ENCODE measurements at places on chromosomes 1 and 21. TPM values are rescaled to one million over a fixed set of nuclear protein-coding genes. Genes with fewer than 3 reads are reported as not detected.

The S1PR1 gene
- 22.0 TPM for polyA plus RNA-seq

The MCM3AP gene
- polyA plus RNA-seq: 105 TPM

The PTBP2 gene
- 53.3 TPM for polyA plus RNA-seq

The PPP2R5A gene
- 29.4 TPM for polyA plus RNA-seq

The TRIM67 gene
- 0.11 TPM for polyA plus RNA-seq

The MMP23B gene
- polyA plus RNA-seq: 22.6 TPM

The NR5A2 gene
- polyA plus RNA-seq: 2.4 TPM

The S100A10 gene
- 215 TPM for polyA plus RNA-seq

The ZFP69 gene
- polyA plus RNA-seq: 10.4 TPM

The PAX7 gene
- polyA plus RNA-seq: 0.04 TPM

The CA14 gene
- 6.6 TPM for polyA plus RNA-seq

The CDC42BPA gene
- polyA plus RNA-seq: 40.0 TPM

The SPATA46 gene
- 5.0 TPM for polyA plus RNA-seq

The F3 gene
- polyA plus RNA-seq: 41.2 TPM

The TFF2 gene
- polyA plus RNA-seq: not detected

The LCE3E gene
- not detected for polyA plus RNA-seq

The TMCC2 gene
- polyA plus RNA-seq: 10.3 TPM

The OR2T29 gene
- not detected for polyA plus RNA-seq

The HTR6 gene
- 2.4 TPM for polyA plus RNA-seq

The LYST gene
- polyA plus RNA-seq: 10.2 TPM

The S100B gene
- polyA plus RNA-seq: 3.5 TPM

The DNM3 gene
- polyA plus RNA-seq: 6.3 TPM

The CYP4B1 gene
- 3.1 TPM for polyA plus RNA-seq

The ALPL gene
- 45.9 TPM for polyA plus RNA-seq

The ATP6V1G3 gene
- polyA plus RNA-seq: 8.4 TPM

The RHBG gene
- polyA plus RNA-seq: 26.0 TPM

The DNAJC6 gene
- 5.6 TPM for polyA plus RNA-seq

The SPATA1 gene
- 3.2 TPM for polyA plus RNA-seq

The MYCL gene
- 10.1 TPM for polyA plus RNA-seq

The NHLH1 gene
- polyA plus RNA-seq: 0.18 TPM

The RPS6KA1 gene
- polyA plus RNA-seq: 21.2 TPM
